ENCODE measurements at places on chromosomes 5 and 9.

DNA sequence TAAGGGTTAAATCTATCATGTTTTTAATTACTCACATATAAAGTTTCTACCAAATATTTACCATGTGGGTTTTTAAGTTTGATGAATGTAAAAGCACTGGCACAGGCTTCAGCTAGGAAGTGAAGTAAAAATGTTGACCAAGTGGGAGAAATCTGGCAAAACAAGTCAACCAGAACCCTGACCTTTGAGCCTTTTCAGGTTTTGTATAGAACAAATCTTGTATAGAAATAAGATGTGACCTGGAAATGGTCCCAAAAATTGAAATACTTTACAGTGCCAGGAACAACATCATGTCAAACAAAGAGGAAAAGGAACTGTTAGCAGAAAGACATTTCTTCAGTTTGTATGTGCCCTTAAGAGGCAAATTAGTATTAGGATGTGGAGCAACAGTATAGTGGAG is 137.6 kb downstream of the CCDC192 start:
- no peak for DNase-seq

GRCh38 chr9:83536332-83536731 is 1.9 kb downstream of the FRMD3 start:
- no peak for DNase-seq

GRCh38 chr5:132495667-132496190 is 5.2 kb upstream of the IRF1 start:
- peak; percentile 87 for DNase-seq

- no peak for DNase-seq
Observed at GRCh38 chr5:66849803-66850202, 253.6 kb downstream of the MAST4 start.

DNA sequence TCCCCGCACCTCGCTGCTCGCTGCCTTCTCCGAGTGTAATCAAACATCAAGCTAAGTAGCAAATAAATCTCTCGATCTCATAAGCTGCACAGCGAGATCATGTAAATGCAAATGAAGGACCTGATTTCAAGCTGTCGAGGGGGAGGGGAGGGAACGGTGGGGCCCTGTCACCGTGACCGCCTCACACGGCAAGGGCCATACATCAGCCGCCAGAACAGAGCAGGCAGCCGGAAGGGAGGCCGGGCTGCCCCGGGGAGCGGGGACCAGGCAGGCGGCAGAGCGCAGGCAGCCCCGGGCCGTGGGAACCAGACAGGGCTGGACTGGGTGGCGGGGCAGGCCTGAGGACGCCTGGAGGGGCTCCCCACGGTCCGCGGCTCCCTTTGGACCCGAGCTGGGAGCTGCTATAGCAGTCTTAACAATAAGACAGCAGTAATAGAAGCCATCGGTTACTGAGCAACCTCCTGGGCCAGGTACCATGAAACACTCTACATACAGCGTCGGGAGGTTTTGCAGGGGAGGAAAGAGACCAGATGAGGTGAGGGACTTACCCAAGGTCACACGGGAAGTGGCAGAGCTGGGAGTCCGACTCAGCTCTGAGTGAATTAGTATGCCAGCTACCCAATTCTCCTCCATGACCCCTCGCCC is 76.8 kb downstream of the CFAP77 start:
- DNase-seq = no peak

GRCh38 chr5:93018461-93018860 is 562.6 kb downstream of the NR2F1-AS1 start:
- DNase-seq = no peak

DNA sequence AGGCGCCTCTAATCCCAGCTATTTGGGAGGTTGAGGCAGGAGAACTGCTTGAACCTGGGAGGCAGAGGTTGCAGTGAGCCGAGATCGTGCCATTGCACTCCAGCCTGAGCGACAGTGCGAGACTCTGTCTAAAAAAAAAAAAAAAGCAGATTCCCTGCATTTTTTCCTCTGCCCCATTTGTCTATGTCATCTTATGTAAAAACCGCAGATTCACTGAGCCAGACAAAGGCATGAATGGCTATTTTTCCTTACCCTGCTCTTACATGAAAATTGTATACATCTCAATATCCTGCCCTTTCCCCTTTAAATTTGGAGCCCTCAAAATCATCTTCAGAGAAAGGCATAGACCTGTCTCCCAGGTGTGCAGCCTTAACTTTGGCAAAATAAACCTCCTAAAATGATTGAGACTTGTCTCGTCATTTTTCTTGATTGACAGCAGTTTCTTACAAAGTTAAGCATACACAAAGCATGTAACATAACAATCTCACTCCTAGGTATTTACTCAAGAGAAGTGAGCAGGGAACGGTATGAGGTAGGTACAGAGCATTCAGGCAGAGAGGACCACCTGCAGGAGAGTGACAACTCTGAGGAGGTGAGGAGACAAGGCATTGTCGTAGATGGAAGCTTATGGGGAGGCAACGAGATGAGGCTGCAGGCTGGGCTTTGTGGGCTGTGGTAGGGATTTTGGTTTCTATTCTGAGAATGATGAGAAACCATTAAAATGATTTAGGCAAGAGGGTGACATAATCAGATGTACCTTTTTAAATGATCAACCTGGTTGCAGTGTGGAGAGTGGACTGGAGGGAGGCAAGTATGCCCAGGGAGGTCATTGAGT is 65.7 kb upstream of the IL6ST start:
- no peak for DNase-seq

- DNase-seq = peak; percentile 71
Observed at GRCh38 chr5:139847790-139848507, 52.3 kb downstream of the PSD2 start.

DNA sequence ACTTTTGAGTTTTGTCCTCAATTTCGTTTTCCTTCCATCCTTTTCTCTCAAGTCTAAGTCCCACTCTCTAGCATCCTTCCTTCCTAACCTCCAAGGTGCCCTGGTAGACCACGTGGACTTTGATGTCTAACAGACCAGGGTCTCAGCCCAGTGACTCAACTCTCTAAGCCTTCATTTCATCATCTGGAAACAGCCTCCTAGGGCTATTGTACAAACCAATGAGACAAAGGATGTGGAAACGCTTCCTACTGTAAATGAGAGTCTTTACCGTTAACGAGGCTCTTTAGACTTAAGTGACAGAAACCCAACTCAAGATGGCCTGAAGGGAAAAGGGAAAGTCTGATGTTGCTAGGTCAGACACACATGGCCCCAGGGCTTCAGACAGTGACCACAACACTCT is 49.2 kb upstream of the CPLX2 start:
- no peak for DNase-seq

- DNase-seq = no peak
Observed at GRCh38 chr9:102534031-102534430, 461.1 kb upstream of the CYLC2 start.

- DNase-seq = no peak
Observed at GRCh38 chr9:6598249-6598725, 47.2 kb downstream of the GLDC start.

DNA sequence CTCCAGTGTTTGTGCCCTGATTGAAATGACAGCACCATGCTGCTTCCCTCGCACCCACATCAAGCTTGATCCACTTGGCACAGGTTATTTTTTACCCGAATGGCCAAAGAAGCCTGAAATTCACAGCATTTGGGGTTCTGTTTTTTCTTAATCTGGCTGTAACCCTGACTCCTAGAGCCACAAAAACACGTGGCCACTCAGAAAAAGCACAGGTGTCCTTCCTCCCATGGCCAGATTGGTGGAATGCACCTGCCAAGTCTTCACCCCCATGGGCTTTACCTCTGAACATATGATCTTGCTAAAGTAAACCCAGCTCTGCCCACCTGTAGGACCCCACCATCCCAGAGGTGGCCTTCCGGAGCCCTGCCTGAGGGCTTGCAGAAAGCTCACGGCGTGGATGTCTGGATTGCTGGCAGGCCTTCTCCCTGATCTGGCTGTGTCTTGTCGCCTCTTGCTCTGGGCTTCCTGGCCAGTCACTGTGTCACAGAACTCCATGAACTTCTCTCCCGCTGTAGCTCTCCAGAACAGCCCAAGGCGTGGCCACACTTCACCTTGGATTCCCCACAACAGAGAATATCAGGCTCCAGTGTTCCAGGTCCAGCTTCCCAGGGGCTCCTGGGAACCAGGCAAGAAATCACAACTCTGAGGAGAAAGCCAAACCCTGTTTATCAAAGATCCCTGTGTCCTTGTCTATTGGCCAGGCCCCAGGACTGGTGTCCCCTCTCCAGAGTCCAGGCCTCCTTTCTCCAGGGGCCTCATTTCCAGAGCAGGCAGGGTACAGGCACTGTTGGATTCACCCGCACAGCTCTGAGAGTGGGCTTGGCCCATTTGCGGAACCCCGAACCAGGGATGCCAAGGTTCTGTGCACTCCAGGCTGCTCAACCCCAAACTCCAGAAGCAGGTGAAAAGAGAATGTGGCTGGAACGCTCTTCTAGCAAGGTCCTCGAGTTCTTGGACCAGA is 272.5 kb downstream of the SYK start:
- DNase-seq = no peak

- no peak for DNase-seq
Observed at GRCh38 chr5:95219411-95219810, 65.5 kb downstream of the MCTP1 start.

- DNase-seq = no peak
Observed at GRCh38 chr5:135102716-135103574, 68.9 kb upstream of the PITX1 start.

- no peak for DNase-seq
Observed at GRCh38 chr5:143334903-143335302, 68.6 kb downstream of the NR3C1 start.

GRCh38 chr5:79685627-79686026 is 4.0 kb upstream of the CMYA5 start:
- DNase-seq = no peak

DNA sequence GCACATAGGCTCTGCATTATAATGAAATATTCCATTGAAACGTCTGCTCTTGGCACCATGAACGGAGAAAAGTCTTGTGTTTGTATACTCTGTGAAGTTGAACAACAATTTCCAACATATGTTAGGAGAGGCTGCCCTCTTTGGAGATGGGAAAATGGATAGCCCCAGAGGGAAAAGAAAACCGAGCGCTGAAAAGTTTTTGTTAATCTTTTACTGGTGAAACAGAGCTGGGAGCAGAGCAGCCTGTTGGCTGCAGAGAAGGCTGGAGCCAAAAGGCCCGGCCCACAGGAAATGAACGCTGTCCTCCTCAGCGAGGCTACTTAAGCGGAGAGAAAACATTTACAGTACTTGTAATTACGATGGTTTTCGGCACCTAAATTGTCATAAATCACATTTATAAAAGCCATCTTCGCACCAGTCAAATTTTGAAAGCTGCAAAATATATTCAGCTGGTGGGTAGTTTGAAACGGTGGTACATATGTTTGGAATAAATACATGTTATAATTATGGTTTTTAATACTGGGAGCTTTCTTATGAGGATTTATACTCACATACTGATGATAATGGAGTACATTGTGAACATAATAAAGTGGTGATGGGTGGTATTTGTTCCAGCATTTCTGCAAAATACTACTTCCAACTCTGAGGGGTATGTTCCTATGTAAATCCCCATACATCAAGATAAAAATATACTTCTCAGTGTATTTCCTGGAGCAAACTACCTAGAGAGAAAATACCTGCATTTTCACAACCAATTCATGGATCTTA is 129.6 kb upstream of the CNTLN start:
- DNase-seq = peak; percentile 8

DNA sequence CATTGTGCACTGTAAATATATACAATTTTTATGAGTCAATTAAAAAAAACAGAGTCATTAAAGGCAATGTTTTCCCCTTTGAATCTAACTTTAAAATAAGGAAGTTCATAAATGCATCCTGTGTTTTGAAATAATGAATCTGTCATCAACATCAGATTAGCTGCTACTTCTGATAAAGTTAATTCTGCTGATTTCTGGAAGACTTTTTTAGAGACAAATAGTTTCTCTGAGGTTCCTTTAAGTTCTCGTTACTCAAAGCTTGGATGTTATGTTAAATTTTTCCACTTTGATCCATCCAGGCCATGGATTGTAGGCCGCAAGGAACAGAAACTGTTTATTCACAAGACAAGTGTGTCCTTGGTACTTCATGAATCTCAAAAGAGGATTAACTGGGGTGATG is 115.5 kb downstream of the CARTPT start:
- no peak for DNase-seq

- no peak for DNase-seq
Observed at GRCh38 chr5:2901096-2901495, 149.6 kb upstream of the IRX2 start.

- peak; percentile 56 for DNase-seq
Observed at GRCh38 chr9:107283623-107284616, 841 bp downstream of the RAD23B start.

- DNase-seq = no peak
Observed at GRCh38 chr5:150158170-150158949, 2.7 kb upstream of the PDGFRB start.

DNA sequence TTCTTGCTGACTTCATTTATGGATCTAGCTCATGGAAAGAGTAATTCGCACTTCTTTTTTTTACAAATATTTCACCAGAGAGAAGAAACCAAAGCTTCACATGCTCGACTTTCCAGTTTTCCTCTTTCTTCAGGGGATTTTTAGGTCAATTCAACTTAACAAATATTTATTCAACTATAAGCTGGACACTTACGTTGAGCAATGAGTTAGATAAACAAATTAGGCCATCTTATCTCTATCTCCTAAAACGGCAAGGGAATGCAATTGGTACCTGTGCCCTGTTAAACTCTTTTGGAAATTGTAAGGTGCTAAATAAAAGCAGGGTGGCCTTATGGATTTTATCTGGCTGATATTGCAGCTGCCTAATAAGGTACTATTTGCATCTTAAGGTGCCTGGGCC is 145.1 kb upstream of the RAI14 start:
- no peak for DNase-seq

DNA sequence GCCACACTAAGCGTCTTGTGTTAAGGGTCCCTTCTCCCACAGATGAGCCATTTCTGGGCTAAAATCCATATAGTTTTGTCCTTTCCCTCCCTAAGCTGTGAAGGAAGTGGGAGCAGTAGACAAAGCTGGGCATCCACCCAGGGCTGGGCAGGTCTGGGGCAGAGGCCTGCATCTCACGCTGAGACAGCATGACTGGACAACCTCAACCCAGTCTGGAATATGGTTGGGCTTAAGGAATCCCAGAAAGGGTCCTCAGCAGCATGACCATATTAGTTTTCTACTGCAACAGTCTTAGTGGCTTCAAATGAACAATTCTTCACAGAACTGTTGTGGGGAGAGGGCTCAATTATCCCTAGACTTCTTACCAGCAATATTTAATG is 173.8 kb downstream of the AUH start:
- no peak for DNase-seq

Measured in HuH-7.5 (cell line).